ENCODE measurements at places on chromosomes 11 and 22.
A peak's percentile ranks its signal among the peaks of the same experiment; 100 is the strongest.

DNA sequence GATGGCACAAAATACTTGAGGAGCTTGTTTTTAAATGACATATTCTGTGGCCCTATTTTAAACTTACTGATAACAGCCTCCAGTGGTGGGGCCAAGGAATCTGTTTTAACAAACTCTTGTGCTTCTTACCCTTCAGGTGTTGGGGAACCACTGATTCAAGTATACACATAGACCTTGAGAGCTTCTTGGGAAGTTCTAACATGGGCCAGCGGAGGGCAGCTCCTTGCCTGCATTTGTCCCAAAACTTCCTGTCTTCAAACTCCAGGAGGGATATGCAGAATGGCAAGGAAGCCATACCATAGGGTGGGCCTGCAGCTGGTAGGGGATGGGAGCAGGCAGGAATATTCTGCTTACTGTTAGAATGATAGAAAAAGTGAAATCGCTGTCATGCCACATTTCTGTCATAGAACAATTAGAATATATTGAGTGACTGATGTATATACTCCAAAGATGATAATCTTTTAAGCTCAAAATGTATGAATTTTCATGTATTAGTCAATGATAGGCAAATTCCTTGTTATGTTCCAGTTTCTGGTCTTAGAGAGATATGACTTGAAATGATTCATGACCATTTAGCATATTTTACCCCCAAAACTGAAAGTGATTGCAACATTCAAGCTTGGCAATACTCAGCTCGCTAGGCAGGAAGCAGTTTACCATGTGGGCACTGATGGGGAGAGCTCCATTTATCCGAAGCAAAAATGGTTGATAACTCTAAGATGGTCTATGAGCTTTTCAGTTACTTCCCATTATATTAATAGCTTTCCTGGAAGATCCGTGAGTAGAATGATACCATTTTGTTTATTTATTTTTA, 9.2 kb downstream of the EXT2 start:
- no peak for DNase-seq

- DNase-seq: peak; percentile 78
Measured at GRCh38 chr11:3841426-3842350, 929 bp upstream of the RHOG start.

GRCh38 chr11:110349138-110349996, 53.0 kb upstream of the RDX start:
- DNase-seq: no peak

DNA sequence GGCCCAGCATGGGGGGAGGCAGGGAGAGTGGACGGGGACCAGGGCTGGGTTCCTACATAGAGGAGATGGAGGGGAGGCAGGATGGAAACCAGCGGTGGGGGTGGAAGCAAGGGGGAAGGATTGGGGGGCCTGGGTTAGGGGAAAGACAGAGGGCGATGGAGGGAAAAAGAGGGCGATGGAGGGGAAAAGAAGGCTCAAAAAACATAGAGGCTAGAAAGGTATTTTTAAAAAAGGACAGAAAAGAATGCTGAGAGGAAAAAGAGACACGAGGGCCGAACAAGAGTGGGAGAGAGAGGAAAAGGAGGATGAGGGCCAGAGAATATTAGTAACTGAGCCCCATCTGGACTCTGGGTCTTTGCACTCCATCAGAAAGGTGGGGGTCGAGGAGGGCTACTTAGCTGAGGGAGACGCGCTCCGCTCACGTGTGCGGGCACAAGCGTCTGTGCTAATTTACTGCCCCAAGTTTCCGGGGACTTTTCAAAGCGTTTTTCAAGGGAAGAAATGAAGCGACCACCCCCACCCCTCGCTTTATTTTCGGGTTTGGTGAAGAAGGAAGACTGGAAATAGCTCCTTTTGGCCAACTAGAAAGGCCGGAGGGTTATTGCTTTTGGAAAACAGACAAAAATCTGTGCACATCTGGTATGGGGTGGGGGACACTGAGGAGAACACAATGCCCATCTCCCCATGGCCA, 14.5 kb downstream of the PAX6 start:
- no peak for DNase-seq

GRCh38 chr22:22796724-22797123, 90.9 kb upstream of the IGLL5 start:
- no peak for DNase-seq

- no peak for DNase-seq
Measured at GRCh38 chr22:28331695-28332094, 347.9 kb downstream of the TTC28 start.

GRCh38 chr11:16981651-16982194, 32.5 kb downstream of the PLEKHA7 start:
- no peak for DNase-seq

GRCh38 chr11:78961247-78961646, 386.6 kb upstream of the NARS2 start:
- no peak for DNase-seq

DNA sequence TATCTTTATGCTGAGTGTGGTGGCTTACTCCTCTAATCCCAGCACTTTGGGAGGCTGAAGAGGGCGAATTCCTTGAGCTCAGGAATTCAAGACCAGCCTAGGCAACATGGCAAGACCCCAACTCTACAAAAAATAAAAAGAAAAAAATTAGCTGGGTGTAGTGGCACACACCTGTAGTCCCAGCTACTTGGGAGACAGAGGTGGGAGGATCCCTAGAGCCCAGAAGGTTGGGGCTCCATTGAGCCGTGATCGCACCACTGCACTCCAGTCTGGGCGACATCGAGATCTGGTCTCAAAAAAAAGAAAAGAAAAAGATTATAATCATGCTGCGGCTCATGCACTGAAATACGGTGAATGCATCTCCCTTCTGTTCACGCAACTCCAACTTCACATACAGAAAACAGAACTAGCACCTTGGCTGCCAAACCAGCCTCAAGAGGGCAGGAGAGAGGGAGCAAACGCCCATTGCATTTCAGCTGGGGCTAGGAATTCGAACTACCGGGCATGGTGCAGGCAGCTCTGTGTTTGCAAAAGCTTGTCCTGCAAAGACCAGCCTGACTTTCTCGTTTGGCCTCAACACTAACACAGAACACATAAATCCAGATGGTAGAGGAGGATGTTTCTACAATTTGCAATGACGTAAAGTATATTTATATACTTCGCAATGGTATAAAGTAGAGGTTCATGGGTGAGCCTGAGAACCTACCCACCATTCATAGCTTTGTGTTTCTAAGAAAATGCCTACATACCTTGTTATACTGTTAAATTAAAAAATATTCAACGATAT, 6.3 kb upstream of the SYNGR1 start:
- peak; percentile 81 for DNase-seq

DNA sequence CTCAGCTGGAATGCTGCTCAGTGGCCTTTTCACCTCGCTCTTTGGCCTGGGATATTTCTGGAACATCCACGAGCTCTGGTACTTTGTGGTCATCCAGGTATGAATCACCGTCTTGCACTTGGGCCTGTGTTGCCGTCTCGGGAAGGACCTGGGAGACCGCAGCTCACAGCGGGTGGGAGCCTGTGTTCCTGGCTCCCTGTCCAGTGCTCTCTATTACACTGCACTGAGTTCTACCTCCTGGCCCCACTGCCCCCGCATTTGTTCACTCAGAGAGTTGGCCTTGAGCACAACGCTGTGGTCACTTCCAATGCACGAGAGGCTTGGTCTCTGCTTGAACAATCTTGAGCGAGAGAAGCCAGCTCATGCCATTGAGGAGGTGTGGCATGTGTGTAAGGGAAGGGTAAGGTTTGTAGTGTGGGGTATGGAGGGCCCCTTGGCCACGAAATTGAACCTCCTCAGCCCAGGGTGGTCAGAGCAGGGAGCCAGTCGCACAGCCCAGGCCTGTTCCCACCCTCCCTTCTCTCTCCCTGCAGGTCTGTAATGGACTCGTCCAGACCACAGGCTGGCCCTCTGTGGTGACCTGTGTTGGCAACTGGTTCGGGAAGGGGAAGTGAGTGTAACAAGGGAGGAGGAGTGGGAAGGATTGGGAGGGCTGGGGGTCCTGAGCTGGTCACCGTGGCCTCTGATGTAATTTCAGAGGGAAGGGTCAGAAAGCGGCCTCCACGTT, 16.2 kb downstream of the SLC37A2 start:
- DNase-seq: no peak

Measured in HEK293T (cell line).